NCI-H2171 (cell line): ENCODE measurements at places on chromosomes 7 and 10.

DNA sequence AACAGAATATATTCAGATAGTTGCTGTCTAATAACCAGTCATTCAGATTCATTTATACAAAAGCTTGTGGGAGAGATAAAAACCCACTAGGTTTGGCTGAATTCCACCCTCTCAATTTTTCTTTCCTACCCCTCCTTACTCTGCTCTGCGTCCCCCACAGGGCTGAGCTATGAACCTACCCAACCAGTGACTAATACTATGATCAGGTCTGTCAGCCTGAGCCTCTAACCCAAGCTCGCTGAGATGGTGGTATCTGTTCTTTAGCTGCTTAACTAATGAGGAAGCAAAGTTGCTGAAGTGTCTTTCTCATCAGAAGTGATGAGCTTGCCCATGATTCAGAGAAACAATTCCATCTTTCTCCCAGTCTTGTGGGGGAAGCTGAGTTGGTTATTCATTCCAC lies 248.7 kb upstream of the GPR26 start:
- no peak for DNase-seq

- DNase-seq = no peak
Measured at GRCh38 chr7:70925411-70926115, 206.4 kb upstream of the GALNT17 start.

- DNase-seq = no peak
Measured at GRCh38 chr10:124064676-124065075, 28.7 kb downstream of the CHST15 start.

DNA sequence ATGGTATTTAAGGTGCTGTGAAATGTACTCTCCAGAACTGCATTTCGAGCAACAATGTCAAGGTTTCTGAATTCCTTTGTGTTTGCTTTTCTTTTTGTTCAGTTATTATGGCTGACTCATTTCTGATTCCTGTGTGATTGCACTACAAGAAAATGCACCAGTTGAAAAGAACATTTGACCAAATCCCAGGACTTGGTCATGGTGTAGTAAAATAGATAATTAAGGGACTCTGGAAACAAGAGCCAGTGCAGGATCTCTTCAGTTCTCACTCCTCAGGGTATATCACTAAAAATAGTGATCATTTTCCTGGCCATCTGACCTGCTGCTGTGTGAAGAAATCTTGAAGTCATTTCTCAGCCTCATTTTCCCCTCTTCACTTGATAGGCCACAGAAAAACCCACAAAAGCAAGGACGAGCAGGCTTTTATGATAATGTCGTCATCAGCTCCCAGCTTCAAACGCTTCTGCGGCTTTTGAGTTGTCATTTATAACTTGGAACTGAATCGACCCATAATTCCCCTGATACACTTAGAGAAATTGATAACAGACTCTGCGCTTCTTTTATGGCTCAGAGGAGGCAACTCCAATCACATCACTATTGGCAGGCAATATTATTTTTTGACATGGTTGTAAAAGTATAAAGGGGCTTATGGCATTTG lies 274.7 kb downstream of the HDAC9 start:
- no peak for DNase-seq

GRCh38 chr10:16280595-16280994 lies 156.2 kb upstream of the PTER start:
- DNase-seq = no peak
